ENCODE measurements at places on chromosomes 12 and 14. TPM values are rescaled to one million over a fixed set of nuclear protein-coding genes. Genes with fewer than 3 reads are reported as not detected.

The TAS2R50 gene
- total RNA-seq = 1.8 TPM

The TAS2R46 gene
- total RNA-seq = 1.1 TPM

The SCARB1 gene
- total RNA-seq = 51.6 TPM

The MEG3 gene
- total RNA-seq = not detected

The KSR2 gene
- 1.6 TPM for total RNA-seq

The HAL gene
- total RNA-seq = 1.4 TPM

GRCh38 chr14:71905860-71906259, 26.4 kb upstream of the RGS6 start:
- no peak overlapping the region for H3K27ac ChIP-seq
- DNase-seq = no peak
- H3K4me3 ChIP-seq = no peak overlapping the region

- no peaks in the 10 kb centered on the region for H3K4me1 ChIP-seq
- H3K27ac ChIP-seq = no peak overlapping the region
- DNase-seq = peak; percentile 70
Measured at GRCh38 chr12:49088150-49088931, 6.3 kb downstream of the DHH start.

GRCh38 chr14:32472512-32473463, 143.7 kb downstream of the AKAP6 start:
- H3K27me3 ChIP-seq = no peaks in the 10 kb centered on the region
- H3K36me3 ChIP-seq = no peaks in the 10 kb centered on the region
- no peak for DNase-seq
- no peak overlapping the region for H3K4me3 ChIP-seq
- peak overlapping the region; percentile 18 for H3K27ac ChIP-seq

DNA sequence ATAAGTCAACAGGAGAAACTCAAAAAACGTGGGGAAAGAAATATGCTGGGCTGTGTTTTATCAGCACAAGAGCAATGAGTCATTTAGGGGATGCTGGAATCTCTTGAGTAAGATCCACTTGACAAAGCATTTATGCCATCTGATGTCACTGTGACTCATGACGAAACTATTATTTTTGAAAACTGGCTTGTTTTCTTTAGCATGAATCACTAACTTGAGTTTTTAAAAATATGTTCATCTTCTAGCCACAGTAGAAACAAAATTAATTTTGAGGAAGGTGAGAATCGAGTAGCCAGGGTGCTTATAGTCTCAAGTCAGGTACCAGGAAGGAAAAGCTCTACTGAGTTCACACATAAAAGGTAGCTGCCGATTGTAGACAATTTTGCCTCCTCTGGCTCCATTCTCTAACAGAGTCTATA, 456.2 kb upstream of the MGAT4C start:
- peaks cover 5% of the 10 kb centered on the region for H3K36me3 ChIP-seq
- DNase-seq = peak; percentile 29
- H3K4me3 ChIP-seq = peak overlapping the region; percentile 53
- H3K27ac ChIP-seq = peak overlapping the region; percentile 89

- H3K27ac ChIP-seq = peak overlapping the region; percentile 43
- peak overlapping the region; percentile 4 for H3K4me3 ChIP-seq
- H3K27me3 ChIP-seq = no peaks in the 10 kb centered on the region
- peak; percentile 64 for DNase-seq
Measured at GRCh38 chr12:121893961-121894460, 5.4 kb downstream of the PSMD9 start.

- H3K27me3 ChIP-seq = no peaks in the 10 kb centered on the region
- no peaks in the 10 kb centered on the region for H3K4me1 ChIP-seq
- H3K27ac ChIP-seq = no peak overlapping the region
Measured at GRCh38 chr12:101927036-101927435, 49.7 kb downstream of the DRAM1 start.

DNA sequence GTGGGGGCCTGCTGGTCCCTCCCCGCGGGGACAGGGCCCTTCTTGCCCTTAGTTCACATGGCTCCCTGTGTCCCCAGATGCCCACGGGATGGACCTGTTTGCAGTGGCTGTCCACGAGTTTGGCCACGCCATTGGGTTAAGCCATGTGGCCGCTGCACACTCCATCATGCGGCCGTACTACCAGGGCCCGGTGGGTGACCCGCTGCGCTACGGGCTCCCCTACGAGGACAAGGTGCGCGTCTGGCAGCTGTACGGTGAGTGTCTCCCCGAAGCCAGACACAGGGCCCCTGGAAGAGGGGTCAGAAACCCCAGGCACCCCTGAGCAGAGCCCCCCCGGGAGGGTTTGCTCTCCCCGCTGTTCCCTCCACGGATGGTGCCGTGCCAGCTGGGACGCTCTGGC, 13.4 kb downstream of the MMP17 start:
- no peaks in the 10 kb centered on the region for H3K4me1 ChIP-seq
- H3K4me3 ChIP-seq = no peak overlapping the region
- H3K27me3 ChIP-seq = peaks cover 13% of the 10 kb centered on the region
- H3K36me3 ChIP-seq = no peaks in the 10 kb centered on the region

DNA sequence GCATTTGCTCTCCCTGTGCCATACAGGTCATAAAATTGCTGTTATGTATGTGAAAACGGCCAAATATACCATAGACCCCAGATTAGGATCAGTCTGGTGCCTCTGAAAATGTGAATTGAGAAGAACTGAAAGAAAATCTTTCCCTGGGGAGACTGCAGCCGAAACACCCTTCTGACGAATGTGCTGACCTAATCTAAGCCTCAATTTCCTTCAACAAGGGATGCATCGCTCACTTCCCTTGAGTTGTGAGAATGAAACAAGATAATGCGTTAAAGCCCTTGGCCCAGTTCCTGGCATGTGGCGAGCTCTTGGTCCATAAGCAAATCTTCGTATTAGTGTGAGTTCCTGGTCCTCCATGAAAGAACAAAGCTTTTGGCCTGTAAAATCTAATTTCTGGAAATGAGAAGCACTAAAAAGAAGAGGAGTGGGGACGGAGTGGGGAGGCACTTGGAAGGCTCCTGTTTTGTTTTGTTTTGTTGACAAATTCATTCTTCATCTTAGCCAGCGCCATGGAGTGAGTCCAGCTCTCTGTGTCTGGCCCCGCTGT, 49.5 kb upstream of the RTRAF start:
- peaks cover 11% of the 10 kb centered on the region for H3K27me3 ChIP-seq
- H3K27ac ChIP-seq = no peak overlapping the region
- H3K36me3 ChIP-seq = no peaks in the 10 kb centered on the region
- H3K4me1 ChIP-seq = no peaks in the 10 kb centered on the region

DNA sequence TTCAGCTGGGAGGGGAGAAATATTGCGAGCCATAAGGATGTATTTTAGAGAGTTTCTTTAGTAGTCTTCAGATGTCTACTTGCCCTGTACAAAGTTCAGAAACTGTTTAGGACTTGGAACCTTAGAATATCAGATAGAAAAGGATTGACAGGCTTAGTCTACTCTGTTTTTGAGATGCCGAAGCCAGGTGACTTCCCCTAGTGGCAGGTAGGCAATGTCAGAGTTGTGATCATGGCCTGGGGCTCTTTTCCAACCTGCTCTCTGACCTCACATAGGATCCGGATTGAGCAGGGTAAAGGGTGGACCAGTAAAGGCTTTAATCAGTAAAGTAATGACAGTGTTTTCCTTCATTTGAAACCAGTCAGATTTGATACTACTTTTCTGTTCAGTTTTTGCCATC, 59.6 kb downstream of the PRKCH start:
- no peak overlapping the region for H3K27ac ChIP-seq
- no peaks in the 10 kb centered on the region for H3K36me3 ChIP-seq
- no peak for DNase-seq
- H3K4me1 ChIP-seq = peaks cover 10% of the 10 kb centered on the region
- H3K4me3 ChIP-seq = no peak overlapping the region

GRCh38 chr14:56199095-56199981, 81.1 kb downstream of the PELI2 start:
- no peaks in the 10 kb centered on the region for H3K36me3 ChIP-seq
- DNase-seq = no peak
- no peak overlapping the region for H3K27ac ChIP-seq
- no peak overlapping the region for H3K4me3 ChIP-seq
- H3K27me3 ChIP-seq = no peaks in the 10 kb centered on the region
